ENCODE measurements at places on chromosomes 16 and 17.

DNA sequence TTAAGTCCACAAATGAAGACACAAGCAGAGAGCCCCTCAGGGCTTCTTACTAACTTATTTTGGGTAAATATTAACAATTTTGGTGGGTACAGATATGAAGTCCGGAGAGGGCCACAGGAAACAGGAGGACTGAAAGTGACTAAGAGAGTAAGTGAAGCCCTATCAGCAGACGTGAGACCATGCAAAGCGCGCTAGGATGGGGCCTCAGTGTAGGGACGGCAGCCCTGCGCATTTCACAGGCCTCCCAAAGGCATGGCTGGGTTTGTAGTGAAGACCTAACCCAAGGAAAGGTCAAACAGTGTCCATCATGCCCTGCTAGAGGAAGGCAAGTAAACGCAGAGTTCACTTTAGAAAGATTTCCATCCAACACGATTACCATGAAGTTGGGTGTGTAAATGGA, 60.0 kb upstream of the SREBF1 start:
- DNase-seq: no peak

DNA sequence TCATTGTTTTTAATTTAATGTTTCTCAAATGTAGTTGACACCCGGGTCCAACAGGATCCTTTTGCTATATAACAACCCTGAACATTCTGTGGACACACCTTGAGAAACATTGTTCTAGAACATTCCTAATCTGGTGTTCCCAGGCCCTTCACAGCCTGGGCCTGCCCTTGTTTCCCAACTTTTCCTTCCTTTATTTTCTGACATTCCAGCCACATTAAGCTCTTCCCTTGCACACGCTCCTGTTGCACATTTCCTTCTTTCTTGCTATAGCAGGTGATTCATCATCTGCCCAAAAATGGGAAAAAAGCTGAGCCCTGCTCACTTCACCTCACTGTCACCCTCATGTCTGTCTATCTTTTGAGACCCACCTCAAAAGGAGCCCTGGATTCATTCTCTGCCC, 67.9 kb upstream of the MARCHF10 start:
- peak; percentile 16 for DNase-seq

DNA sequence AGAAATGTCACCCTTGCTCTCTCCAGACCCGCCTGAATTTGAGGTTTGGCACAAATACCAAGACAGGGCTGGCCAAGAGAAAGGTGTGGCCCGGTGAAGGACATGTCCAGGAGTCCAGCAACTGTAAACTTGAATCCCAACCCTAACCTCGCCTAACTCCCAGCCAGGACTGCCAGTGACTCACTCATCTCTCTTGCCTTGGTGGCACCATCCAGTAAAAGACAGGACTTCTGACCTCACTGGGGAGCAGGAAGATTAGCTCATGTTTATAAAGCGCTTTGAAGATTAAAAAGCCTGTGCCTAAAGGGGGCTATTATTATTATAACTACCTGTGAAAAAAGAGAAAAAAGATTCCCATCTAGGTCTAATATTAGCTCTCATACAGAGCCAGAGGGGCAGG, 335.3 kb downstream of the SOX9 start:
- DNase-seq: peak; percentile 71

GRCh38 chr16:4682084-4682591, 11.2 kb upstream of the NUDT16L1 start:
- DNase-seq: no peak

DNA sequence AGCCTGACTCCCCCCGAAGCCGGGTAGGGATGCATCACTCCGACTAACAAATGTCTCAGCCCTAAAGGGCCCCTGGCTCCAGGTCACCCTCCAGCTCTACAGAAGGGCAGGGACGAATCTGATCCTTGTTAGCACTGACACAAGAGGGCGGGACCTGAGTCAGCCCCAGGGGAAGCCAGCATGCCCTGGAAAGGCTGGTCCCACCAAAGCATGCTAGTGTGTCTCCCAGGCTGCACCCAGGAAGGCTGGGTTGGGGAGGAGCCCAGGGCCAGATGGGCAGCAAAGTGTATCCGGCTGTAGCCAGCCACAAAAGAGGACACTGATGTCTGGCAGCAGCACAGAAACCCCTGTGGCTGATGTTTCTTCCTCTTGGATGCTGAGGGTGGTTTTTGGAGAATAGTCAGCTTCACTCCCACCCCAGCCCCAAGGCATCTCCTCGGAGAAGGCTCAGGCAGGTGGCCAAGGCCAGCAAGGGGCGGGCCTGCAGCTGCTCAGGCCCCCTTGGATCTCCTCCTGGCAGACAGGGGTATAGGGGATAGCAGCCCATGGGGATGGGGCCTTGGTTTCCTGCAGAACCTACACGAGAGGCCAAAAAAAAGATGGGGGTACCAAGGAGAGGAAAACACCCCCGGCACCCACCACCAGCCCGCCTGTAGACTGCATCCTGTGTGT, 11.0 kb downstream of the NATD1 start:
- DNase-seq: peak; percentile 56

DNA sequence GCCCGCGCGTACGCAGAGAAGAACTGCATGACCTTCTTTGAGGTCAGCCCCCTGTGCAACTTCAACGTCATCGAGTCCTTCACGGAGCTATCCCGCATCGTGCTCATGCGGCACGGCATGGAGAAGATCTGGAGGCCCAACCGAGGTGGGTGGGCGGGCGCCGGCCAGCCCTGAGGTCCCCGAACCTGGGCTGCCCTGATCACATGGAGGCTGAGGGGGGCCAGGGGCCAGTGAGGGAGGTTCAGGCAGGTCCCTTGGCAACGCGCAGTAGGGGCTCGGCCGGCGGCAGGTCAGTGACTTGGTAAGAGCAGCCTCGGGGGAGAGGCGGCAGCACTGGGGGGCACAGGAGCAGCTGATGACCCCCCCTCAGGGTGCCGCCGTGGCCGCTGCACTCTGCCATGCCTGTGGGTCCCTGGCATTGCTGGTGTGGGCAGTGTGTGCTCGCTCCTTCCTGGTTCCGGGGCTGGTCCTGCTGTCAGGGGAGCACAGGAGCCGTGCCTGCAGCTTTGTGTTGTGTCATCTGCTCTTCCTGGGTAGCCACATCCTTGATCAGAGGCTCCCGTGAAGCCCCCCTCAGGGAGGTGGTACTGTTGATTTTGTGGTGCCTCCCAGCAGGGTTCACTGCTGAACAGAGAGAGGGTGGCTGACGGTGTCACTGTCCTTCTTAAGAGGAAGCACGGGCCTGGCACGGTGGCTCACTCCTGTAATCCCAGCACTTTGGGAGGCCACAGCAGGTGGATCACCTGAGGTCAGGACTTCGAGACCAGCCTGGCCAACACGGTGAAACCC, 4.6 kb upstream of the WFIKKN1 start:
- no peak for DNase-seq

GRCh38 chr17:1907216-1907631, 77.4 kb downstream of the RPA1 start:
- DNase-seq: no peak
